NCI-H345 (cell line): ENCODE measurements at places on chromosomes 7 and 10.

- DNase-seq: no peak
These were observed 6.4 kb downstream of the USP6NL start for GRCh38 chr10:11604865-11605650.

- DNase-seq: no peak
These were observed 4.0 kb downstream of the CYREN start for GRCh38 chr7:135166338-135166990.

- DNase-seq: no peak
These were observed 118.4 kb upstream of the SLC25A13 start for GRCh38 chr7:96440328-96440727.

DNA sequence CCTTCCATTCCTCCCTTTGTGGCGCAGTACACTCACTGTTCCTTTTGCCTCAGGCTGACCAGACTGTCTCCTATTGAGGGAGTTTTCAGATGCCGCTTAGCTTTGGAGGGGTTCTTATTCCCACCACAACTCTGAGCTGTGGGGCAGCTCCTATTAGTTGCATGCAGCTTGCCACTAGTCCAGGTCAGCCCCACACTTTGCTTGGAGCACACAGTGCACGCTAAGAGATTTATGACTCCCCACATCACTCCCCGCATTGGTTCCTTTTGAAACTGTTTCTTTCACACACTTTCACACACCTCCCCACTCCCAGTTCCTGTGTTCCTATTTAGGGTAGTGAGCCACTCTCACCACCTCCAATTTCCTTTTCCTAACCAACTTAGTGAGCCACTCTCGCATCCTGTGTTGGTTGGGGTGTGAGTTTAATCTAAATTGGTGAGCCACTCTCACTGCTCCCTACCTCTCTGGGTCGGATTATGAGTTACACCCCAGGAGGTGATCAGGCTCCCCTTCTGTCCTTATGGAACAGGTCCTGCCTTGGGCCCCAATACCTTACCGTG, 10.4 kb upstream of the ZNF485 start:
- DNase-seq: no peak

GRCh38 chr7:2114052-2114451, 118.7 kb downstream of the MAD1L1 start:
- no peak for DNase-seq

- no peak for DNase-seq
These were observed 222.2 kb upstream of the SH2B2 start for GRCh38 chr7:102064361-102065025.

DNA sequence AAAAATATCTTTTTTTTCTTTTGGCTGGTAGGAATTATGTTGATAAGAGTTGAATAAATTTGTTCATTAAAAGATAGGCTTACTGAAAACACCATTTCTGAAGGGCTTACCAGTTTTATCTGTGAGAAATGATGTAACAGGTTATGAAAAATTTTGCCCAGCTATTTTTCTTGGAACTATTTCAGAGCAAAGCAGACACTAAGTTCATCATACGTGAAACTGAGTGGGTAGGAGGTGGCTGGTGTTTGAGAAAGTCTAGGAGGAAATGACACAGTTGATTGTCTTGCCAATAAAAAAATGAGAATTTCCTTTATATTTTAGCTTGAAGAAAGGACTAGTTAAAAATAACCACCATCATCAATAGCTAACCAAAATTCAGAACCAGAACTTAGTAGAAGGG, 6.2 kb upstream of the MRC1 start:
- no peak for DNase-seq

- DNase-seq: no peak
These were observed 202.8 kb upstream of the AKR1E2 start for GRCh38 chr10:4623200-4623599.
